Activated CD4-positive, alpha-beta T cell treated with anti-CD3 and anti-CD28 coated beads, Interleukin-2, amount 50 U/mL, for 1 hour (primary cell): ENCODE measurements at places on chromosomes 3 and 15.

DNA sequence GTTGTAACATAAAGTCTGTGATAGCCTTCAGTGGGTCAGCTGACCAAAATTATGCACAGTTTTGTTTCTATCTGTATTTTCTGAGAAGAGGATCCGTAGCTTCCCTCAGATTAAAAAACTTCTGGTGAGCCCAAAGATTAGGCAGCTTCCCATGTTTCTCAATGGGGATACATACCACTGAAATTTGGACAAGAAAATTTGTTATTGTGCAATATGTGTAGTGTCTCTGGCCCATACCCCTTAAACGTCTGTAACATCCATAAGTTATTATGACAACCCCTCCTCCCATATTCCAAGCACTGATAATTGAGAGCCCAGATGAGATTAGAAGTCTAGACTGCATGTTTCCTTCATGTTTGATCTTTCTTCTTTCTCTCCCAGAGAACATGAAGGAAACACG, 1.9 kb upstream of the MITF start:
- DNase-seq, result no peak

DNA sequence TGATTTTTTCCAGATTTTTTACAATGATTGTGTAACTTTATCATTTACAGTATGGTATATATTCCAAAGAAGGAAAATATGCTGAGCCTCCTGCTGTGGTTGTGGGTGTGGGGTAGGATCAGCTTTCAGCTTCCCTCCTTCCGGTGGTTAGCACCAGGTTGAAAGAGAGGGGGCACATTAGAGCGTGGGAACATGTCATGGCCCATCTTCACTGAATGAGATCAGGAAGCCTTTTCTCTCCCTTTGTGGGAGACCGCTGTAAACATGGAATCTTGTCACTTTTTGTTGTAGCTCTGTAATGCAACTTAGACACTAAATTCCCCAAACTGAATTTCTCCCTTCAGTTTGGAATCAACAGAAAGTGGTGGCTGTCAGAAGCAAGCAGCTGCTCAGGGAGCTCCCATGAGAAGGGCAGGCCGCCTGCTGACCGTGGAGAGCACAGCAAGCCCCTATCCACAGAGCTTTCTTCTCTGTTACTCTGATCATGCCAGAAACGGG, 86.7 kb upstream of the LIMD1 start:
- no peak for DNase-seq

DNA sequence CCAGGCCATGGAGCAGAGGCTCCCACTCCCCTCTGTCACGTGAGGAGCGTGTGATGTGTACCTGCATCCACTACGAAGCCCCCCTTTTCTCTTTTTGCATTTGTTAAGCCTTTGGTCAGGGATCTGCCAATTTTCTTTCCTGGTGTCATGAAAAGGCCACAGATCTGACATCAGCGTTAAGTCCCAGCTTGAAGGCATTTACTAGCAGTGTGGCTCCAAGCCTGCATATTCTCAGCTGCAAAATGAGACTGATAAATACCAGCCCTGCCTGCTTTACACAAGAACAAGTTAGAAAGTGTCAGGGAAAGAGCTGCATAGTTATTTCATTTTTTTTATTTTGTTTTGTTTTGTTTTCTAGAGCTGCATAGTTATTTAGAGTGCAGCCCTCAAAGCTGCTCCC, 2.3 kb upstream of the ANKRD63 start:
- DNase-seq, result no peak

- no peak for DNase-seq
These were observed 43.9 kb upstream of the KCNH8 start for GRCh38 chr3:19104459-19104858.

DNA sequence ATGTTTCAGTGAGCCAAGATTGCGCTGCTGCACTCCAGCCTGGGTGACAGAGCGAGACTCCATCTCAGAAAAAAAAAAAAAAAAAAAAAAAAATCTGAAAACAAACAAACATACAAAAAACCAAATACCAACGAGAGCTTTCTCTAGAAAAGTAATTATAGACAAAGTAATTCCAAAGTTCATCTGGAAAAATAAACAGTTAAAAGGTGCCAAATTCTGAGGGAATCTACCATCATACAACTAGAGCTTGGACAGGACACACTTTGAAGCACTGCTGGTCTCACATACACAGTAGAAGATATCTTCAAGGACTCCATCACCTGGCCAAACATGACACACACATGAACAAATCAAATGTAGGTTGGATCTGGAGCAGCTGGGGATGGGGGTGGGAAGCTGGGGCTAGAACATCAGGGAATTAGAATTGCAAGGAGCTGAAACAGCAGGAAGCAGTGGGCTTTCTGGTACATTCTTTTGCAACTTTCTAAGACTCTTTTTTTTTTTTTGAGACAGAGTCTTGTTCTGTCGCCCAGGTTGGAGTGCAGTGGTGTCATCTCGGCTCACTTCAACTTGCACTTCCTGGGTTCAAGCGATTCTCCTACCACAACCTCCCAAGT, 41.1 kb upstream of the CTSH start:
- no peak for DNase-seq

GRCh38 chr15:89078851-89079810, 9.1 kb upstream of the ABHD2 start:
- no peak for DNase-seq

- DNase-seq, result no peak
These were observed 21.9 kb upstream of the ZBTB38 start for GRCh38 chr3:141346418-141346817.

DNA sequence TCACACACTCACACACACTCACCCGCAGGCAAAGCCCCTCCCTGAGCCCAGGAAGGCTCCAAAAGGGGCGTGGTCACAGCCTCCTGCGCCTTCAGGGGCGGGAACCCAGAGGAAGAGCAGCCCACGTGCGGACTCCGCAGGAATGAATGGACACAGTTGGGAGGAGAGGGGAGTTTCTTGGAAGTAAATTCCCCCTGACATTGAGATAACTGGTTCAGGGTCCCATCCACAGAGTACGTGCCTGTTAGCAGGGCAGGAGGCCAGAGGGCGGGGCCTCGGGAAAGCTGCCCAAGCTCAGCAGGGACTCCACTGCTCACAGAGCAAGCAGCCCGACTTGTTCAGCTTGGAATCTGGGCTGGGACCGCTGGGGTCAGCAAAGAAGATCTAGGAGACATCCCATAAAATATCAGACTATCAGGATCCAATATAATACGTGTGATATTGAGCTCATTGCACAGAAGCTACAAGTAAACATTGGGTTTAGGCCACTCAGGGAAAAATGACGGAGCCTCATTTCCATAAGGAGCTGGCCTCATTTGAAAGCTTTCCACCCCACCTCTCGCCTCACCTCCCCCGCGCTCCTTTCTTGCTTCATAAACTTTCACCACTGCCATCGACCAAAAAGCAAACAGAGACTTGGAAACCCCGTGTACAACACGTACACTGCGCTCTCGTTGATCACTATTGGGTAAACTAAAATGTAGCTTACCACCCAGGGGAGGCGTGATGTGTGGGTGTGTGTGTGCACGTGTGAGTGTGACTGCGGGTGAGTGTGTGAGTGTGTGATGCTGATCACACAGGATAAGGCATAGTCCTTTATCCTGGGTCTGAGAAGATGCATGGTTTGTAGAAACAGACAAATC, 36.0 kb downstream of the TM2D3 start:
- no peak for DNase-seq

DNA sequence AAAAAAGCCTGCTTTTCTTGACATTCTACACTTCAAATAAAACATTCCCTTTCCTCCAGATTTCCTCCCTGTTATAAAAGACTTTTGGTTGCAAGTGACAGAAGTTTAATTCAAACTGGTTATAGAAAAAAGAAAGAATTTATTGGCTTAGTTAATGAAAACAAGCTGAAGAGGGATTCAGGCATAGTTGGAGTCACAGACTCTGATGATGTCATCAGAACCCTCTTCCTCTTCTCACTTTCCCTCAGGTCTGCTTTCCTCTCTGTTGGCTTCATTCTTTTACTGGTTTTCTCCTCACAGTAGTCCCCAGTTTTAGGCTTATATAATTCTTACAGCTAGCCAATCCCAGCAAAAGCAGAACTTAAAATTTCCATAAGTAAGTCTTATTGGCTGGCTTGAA, 32.0 kb upstream of the MBNL1 start:
- DNase-seq, result no peak

DNA sequence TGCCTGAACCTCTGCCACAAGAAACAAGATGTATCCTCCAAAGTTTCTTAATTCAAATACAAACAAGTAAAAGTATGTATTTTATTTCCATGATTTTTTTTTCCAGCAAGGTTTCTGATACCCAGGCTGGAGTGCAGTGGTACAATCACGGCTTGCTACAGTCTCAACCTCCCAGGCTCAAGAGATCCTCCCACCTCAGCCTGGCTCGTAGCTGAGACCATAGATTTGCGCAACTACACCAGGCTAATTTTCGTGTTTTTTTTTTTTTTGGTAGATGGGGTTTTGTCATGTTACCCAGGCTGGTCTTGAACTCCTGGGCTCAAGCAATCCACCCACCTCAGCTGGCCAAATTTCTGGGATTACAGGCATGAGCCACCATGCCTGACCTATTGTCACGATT, 12.2 kb upstream of the VEPH1 start:
- DNase-seq, result no peak

DNA sequence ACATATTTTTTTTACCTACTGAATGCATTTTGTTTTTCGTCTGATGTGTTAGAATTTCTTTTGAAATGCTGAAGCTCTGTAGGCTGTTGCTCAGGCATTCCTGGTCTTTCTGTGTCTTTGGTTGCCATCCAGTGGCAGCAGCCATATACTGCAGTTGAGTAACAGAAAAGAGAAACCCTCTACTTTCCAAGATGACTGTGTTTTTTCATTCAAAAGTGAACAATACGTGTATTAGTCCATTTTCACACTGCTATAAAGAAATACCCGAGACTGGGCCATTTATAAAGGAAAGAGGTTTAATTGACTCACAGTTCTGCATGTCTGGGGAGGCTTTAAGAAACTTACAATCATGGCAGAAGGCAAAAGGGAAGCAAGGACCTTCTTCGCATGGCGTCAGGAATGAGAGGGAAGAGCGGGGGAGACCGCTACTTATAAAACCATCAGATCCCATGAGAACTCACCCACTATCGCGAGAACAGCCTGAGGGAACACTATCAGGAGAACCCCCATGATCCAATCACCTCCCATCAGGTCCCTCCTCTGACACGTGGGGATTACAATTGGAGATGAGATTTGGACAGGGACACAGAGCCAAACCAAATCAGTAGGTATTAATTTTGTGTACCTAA, 4.7 kb upstream of the GOLGA8B start:
- DNase-seq, result peak; percentile 58

GRCh38 chr15:74302821-74303359, 64.6 kb downstream of the CYP11A1 start:
- DNase-seq, result peak; percentile 33
